SJCRH30 (cell line): ENCODE measurements at places on chromosomes 4 and X. TPM values are rescaled to one million over a fixed set of nuclear protein-coding genes. Genes with fewer than 3 reads are reported as not detected.
A peak's percentile ranks its signal among the peaks of the same experiment; 100 is the strongest.

GRCh38 chrX:110036162-110037033 is 33.5 kb downstream of the TMEM164 start:
- DNase-seq: no peak

GRCh38 chr4:184392316-184392715 is 82.0 kb downstream of the IRF2 start:
- DNase-seq: no peak

DNA sequence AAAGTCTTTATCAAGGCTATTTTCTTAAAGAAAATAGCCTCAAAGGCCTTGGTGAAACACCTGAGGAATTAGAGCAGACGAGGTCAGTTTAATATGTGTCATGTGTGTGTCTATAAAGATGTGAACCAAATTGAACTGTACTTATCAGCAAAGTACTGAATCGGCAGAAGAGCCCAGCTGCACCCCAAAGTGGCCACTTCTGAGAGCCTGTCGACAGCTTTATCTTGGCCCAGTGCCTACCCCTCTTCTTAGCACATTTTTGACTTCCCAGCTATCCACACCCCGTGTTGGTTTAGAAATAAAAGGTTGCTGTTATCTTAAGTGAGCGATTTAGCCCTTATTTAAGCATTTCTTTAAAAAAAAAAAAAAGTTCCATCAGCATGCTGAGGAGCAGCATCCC is 329.7 kb downstream of the FBXW7 start:
- no peak for DNase-seq

GRCh38 chr4:143424276-143424675 is 87.6 kb downstream of the GAB1 start:
- no peak for DNase-seq

- peak; percentile 36 for DNase-seq
These were observed 1.1 kb downstream of the TMEM131L start for GRCh38 chr4:153466949-153467896.

- no peak for DNase-seq
These were observed 90.4 kb downstream of the ABLIM2 start for GRCh38 chr4:8067945-8068896.

DNA sequence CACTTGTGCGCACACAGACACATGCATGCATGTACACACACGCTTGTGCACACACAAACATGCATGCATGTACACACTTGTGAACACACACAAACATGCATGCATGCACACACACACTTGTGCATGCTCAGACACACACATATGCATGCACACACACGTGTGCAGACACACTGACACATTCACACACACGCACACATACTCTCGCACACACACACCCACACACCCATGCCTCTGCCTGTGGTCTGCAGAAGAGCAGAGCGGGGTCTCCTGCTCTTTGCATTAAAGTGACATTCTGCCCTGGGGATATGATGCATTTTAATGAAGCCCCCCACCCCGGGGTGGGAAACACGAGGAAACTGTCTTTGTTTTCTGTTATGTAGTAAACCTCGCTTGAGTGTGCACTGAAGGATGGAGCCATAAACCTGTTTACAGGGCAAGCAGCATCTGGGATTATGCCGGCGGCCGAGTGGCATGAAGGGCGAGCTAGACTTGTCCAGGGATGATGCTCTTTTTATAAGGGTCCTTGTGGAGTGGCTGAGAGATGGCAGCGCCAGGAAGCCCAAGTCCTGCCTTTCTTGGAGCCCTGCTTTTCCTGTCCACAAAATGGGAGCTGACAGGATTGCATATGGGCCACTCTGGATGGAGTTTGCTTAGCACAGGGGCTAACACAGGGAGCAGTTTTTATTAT is 17.8 kb downstream of the PSAPL1 start:
- DNase-seq: no peak

MTMR8 gene
- total RNA-seq: not detected in 2 replicates

SATL1 gene
- 0.46 and 0.57 TPM in 2 replicates for total RNA-seq

DNA sequence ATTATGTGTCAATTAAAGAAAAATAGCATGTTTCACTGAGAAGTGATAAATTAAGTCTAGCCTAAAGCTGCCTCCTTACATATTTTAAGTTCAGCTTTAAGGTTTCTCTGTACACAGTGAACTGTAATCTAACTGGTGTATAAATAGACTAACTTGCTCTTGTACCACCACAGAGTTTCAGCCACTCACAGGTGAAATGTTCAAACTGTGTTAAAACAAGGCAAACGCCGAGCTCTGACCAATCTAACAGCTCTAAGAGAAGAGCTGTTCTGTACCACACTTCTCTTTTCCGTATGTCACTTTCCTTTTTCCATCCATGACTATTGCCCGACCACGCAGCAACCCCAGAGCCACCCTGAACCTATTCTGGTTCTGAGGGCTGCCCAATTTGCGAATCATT is 64.5 kb downstream of the DCHS2 start:
- DNase-seq: no peak

SHOX gene
- total RNA-seq: not detected in 2 replicates

SUPT20HL2 gene
- total RNA-seq: 0.05 and 0.18 TPM in 2 replicates

GRCh38 chrX:53449632-53450031 is 15.5 kb upstream of the HSD17B10 start:
- DNase-seq: no peak

FOXR2 gene
- total RNA-seq: not detected in 2 replicates

DNA sequence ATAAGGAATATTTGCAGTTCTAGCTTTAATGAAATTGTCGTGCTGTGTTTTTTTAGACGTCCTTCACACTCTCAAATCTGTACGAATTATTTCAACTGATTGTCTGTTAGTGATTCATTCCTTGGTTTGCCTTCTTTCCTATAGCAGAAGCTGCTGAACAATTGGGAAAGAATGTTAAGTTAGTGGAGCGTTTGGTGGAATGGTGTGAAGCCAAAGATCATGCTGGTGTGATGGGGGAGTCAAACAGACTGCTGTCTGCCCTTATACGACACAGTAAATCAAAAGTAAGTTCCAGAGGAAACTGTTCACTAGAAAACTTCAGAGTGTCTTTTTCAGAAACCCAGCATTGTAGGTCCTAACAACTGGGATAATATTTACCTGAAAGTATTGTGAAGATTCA is 159.9 kb downstream of the RAP1GDS1 start:
- no peak for DNase-seq

GRCh38 chrX:44020693-44021092 is 47.5 kb upstream of the NDP start:
- DNase-seq: no peak

DNA sequence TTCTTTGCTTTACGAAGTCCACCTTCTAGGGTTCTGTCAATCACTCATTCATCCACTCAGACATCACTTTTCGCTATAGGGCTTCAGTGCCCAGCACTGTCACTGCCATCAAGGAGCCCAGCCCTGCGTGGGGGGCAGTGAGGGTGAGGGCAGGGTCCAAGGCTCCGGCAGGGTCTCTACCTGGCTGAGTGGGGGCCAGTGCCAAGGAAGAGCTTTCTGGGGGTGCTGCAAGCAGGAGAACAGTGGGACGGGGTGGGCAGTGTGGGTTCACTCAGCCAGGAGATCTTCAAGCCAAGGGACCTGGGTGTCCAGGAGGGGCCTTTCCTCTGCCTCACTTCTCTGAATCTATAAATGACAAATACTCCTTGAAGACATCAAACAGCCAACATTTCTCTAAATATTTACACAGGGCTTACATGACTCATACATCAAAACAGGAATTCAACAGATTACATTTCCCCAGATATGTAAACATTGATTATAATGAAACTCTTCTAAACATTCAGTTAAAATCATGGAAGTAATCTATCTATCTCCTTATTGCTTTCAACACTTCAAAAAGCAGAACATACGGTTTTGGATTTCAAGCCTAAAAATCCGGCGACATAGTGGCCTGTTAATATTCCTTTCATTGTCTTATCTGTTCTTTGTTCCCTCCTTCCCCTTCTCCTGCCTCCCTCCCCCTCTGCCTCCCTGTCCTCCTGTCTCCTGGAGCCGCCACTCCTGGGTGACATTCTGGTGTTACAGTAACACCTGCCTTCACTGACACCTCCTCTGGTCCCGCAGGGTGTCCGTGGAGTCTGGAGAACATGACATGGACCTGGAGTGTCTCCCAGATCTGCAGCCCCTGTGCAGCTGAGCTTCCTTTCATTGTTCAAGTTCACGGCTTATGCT is 94.4 kb upstream of the ADRA2C start:
- DNase-seq: no peak

HGFAC gene
- total RNA-seq: 0.12 and 0.63 TPM in 2 replicates

- no peak for DNase-seq
These were observed 270.4 kb downstream of the LDB2 start for GRCh38 chr4:16627999-16628398.

- DNase-seq: no peak
These were observed 2677.7 kb downstream of the ARAP2 start for GRCh38 chr4:33566649-33567048.

DNA sequence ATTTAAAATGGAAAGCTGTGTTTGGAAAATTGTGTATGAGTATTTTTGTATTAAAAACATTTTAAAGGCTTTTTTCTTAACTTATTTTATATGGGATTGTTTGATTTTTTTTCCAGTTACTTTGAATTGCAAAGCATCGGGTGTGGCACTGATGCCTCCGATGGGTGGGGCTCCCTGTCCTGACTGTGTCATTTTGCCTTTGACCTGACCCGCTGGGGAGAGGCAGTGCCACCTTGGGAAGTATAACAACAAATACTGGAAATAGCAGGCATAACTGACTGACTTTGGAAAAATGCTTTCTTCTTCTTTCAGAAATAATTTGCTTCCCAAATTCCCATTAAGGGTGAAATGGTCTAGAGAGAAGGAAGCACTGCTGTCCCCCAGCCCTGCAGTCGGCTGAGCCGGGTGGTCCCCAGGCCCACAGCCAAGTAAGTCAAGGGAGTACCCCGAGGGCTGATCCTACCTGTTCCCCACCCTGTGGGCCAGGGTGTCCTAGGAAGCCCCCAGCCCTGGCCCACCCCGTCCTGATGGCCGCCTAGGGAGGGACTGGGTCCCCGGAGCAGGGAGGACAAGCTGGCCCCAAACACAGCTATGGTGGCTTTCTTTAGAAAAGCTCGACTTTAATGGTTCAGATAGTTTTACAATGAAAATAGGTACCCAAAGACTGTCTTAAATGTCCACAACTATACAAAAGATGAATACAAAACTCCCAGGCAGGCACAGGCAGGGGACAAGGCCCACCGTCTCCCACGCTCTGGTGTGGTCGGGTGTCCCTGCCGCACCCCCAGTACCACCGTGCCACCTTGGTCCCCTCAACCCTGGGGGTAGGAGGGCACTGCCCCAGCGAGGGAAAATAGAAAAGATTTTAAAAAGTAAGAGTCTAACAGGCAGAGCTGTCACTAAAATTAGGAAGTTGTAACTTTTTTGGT is 26.4 kb downstream of the NELFA start:
- no peak for DNase-seq
